Anterior cingulate cortex (tissue), 58 donors: ENCODE measurements at places on chromosomes 5 and 9.

- no peak for DNase-seq
Measured at GRCh38 chr9:80957801-80958200, 731.5 kb downstream of the TLE1 start.

DNA sequence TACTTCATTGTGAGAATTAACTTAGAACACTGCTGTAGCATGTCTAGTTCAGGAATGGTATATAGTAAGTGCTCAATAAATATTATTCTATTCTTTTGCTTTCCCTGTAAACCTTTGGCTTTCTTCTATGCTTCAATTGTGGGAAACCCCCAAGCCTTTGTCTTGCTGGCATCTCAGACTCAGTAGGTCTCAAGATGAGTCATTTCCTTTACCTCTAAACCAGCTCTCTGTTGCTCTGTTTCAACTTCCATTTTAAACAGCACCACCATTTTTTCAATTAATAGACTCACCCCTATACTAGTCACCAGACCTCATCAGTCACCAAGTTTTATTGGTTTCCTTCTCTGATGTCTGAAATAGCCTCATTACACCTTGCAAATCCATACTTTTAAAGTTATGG is 43.5 kb downstream of the DMAC1 start:
- DNase-seq, result no peak

DNA sequence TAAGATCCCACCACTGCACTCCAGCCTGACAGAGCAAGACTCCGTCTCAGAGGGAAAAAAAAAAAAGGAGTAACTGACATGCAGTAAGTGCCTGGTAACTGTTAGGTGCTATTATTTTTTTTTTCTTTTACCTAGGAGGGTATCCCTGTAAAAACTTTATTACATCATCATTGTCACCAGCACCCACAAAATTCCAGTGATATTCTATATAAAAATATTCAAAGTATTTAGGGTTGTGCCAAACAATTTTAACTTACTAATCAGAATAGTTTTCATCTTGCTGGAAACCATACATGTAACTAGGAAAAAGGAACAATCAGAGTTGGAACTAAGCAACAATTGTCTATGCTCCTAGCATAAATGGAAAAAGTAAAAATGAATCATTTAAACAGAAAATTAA is 112.4 kb downstream of the SSBP2 start:
- DNase-seq, result no peak

- DNase-seq, result no peak
Measured at GRCh38 chr9:136560586-136560985, 14.7 kb upstream of the NOTCH1 start.

DNA sequence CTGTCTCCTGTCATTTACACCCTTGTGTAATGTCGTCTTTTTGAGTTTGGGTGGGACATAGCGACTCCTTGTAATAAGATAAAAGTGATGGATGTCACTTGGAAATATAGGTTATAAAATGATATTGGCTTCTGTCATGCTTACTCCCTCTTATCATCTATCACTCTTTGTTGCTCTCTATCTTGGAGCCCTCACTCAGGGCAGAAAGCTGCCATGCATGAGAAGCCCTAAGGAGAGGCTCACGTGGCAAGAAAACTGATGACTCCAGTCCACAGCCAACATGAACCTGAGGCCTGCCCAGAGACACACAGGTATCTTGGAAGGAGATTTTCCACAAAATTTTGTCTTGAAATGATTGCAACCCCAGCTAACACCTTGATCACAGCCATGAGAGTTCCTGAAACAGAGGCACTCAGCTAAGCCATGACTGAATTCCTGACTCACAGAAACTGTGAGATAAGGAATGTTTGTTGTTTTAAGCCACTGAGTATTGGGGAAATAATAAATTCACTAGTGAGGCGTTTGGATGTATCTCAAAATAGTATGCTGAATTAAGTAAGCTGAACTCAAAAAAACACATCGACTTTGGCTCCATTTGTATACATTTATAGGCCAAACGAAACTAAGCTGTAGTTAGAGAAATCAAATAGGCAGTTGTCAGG is 216.7 kb downstream of the CDH18 start:
- DNase-seq, result no peak

GRCh38 chr5:135393691-135394090 is 5.3 kb downstream of the MACROH2A1 start:
- no peak for DNase-seq

GRCh38 chr5:13994621-13995253 is 50.2 kb upstream of the DNAH5 start:
- DNase-seq, result no peak

GRCh38 chr9:5832071-5832537 is 813 bp downstream of the ERMP1 start:
- no peak for DNase-seq

DNA sequence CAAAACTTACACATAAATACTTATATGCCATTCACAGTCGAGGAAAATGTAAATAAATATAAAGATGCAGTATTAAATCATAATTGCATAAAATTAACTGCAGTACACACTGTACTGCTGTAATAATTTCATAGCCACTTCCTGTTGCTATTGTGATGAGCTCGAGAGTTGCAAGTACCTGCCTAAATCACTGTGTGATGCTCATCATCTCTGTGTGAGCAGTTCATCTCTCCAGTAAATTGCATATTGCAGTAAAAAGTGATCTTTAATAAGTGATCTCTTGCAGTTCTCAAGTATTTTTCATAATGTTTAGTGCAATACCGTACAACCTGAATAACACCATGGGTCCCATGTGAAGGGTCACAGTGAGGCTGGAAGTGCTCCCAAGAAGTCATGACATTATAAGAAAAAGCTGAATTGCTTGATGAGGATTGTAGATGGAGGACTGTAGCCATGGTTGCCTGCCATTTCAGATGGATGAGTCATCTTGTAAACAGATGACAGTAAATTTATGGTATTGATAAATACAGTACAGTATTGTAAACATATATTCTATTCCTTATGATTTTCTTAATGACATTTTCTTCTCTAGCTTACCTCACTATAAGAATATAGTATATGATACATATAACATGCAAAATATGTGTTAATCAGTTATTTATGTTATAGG is 34.9 kb downstream of the SYK start:
- DNase-seq, result no peak
